ENCODE measurements at places on chromosomes 5 and 9. TPM values are rescaled to one million over a fixed set of nuclear protein-coding genes. Genes with fewer than 3 reads are reported as not detected.

The SYNPO gene
- 24.9 TPM for total RNA-seq

The NSMF gene
- total RNA-seq: 27.0 TPM

The ANXA6 gene
- 225 TPM for total RNA-seq

The EFNA5 gene
- 21.0 TPM for total RNA-seq

The WASHC1 gene
- total RNA-seq: 29.5 TPM

The FBXO38 gene
- total RNA-seq: 53.0 TPM

The ADAMTS12 gene
- total RNA-seq: 26.5 TPM

The SPACA9 gene
- 6.0 TPM for total RNA-seq
